ENCODE measurements at places on chromosomes 16 and 17. TPM values are rescaled to one million over a fixed set of nuclear protein-coding genes. Genes with fewer than 3 reads are reported as not detected.

GRCh38 chr17:55441544-55441943, 19.9 kb upstream of the MMD start:
- no peak for DNase-seq

SCNN1G gene
- 0.03 TPM for polyA plus RNA-seq

GRCh38 chr17:34672176-34672785, 92.9 kb downstream of the TMEM132E start:
- DNase-seq, result no peak

- no peak for DNase-seq
Observed at GRCh38 chr16:28040039-28040438, 23.5 kb downstream of the GSG1L start.

DNA sequence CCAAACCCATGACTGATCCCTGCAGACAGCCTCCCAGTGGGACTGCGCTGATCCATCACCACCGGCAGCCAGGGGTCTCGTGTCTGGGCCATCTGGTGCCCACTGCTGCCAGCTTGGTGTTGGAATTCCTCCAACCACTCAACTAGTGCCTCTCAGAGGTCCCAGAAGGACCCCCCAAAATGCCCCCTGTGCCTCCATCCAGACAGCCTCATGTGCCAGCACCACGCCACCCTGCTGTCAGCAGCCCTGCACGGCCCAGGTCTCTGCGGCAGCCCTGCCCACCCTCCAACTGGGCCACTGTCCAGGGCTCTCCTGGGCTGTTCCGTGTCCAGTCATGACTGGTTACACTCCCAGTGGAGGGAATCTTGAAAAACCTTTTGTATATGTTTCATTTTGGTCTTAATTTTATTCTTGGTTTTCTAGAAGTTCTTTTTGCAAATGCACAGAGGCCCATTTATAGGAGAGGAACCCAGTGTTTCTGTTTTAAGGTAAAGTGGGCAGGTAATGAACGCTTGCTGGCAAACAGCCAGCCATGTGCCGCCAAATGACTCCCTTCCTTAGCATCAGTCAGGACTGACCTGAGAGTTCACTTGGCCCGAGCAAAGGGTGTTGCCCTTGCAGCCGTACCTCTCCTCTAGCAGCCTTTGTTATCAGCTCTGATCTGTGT, 34.6 kb downstream of the GRIN2C start:
- no peak for DNase-seq

DNA sequence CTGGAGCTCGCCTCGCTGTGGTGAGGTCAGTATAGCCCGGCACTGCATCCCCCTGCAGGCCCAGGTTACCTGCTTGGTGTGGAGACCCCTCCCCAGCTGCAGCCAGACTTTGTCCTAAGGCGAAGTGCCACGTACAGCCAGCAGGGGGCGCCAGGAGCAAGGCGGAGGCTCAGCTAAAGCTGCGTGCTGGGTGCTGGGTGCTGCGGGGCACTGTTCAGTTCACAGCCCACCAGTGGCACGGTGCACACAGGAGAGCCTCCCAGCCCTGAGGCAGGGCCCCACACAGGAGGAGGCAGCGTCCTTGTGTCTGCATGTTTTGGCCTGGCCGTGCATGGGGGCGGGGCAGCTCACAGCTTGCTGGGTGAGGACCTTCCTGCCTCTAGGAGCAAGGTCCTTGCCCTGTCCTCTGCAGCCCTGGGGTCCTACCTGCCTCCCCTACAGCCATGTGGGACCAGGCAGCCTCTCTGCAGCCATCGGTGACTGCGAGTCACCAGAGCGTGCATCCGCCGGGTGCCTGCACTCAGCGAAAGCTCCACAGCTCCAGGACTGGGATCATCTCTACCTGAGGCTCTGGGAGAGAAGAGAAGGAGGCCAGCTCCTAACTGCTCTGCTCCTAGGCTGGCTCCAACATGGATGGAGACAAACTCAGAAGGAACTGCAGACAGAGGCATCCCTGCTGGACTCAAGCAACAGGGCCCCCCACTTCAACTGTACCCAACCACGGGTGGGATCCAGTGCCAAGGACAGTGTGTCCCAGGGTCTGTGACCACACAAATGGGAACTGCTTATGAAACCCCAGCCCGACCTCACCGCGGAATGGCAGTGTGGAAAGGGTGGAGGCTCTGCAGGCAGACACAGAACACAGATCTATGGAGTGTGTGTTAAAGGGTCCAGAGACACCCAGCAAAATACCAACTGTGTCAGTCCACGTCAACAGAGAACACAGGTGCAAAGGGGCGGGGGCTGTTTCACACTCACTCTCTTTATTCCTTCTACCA, 19.0 kb downstream of the SLC7A5 start:
- DNase-seq, result no peak

CALB2 gene
- polyA plus RNA-seq, result 1.5 TPM

GRCh38 chr17:81994593-81995462, 17.4 kb downstream of the ASPSCR1 start:
- DNase-seq, result no peak

DNA sequence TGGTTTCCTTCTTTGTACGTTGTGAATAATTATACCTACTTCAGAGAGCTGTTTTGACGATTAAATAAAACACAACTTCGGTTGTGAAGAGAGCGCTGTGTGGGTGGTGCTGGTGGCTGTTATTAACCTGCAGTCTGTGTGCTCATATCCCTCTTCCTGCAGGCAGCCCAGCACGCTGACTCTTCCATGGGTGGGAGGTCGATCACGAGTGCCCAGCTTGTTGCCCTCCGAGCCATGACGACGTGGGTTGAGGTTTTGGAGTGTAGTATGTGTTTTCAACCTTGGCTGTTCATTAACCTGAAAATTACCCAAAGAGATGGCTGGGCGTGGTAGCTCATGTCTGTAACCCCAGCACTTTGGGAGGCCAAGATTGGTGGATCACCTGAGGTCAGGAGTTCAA, 11.3 kb upstream of the GCSH start:
- no peak for DNase-seq

CD2BP2 gene
- polyA plus RNA-seq, result 43.5 TPM

DNA sequence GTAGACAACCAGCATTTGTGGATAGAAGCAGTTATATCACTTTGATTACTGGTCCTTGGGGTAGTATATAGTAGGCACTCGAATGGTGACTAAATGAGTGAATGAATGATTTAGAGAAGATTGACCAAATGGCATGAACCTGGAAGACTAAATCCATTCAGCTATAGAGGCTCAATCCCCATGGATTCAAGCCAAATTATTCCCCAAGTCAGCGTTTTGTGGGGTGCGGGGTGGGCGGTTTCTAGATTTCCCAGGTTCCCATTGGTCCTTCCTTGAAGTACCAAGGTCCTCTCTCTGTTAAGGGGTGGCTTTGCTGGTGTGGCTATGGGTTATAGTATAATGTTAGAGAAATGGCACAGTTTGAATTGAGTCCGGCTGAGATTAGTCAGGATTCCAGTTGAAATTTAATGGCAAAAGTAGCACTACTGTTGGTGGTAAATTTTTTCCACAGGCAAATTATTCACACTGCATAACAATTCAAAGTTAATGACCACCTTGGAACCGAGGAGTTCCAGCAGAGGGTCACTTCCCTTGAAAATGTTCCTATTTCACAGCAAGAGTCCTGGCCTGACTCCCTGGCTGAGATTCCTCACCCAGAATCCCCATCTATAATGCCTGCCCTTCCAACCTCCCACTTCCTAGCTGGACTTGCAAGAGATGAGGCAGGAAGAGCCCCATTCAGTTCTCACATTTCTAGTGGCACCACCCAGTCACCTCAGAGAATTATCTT, 27.7 kb downstream of the PCTP start:
- DNase-seq, result no peak

- no peak for DNase-seq
Observed at GRCh38 chr17:55171634-55172328, 93.0 kb upstream of the HLF start.

GRCh38 chr17:37174205-37174604, 201.6 kb upstream of the C17orf78 start:
- peak; percentile 54 for DNase-seq

DNA sequence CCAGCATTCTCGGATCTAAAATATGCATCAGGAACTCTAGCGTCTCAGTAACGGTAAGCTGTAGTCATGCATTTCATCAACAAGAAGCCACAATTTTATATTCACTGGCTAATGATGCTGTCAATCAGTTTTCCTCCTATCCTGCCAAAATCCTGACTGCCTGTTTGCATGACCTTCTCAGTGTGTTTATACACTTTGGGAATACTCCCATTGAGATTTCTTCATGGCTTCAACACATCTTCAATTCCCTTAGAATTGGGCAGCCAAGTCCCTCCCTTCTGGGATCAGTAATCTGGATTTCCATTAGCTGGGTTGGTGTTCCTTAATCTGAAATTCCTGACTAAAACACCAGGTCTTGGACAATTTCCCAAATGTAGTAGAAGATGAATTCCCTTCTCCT, 348.9 kb upstream of the DYNLRB2 start:
- DNase-seq, result no peak

DNA sequence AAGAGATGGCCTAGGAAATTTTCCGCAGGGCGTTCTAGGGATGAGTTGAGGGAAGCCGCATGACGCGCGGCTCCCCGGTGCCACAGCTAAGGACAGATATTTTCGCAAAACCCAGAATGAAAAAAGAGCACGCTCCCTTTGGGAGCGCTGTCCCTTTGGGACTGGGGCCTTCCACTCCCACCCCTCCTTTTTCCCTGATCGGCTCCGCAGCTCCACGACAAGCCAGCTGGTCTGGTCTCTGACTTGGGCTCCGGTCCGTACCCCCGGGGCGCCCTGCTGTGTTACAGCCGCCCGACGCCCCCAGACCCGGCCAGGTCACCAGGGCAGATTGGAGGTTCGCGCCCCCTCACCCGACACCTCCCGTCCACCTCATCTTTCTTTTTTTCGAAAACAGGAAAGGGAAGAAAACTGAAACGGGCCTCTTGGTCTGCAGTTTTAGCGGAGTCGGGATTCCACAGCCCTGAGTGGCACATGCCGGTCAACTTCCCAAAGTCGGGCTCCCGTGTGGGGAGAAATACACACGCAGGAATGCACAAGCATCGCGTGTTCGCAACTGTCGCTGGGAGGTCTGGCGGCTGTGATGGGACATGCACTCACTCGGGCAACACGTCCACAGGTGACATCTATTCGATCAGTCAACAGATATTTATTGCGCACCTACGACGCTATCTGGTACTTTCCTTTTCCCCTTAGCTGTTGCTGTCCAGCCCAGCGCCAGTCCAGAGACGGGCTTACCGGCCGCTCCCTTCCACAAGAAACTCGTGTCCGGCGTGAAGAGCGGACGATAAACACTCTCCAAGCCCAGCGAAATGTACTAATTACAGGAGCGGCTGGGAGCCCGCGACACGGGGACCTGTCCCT, 3.9 kb upstream of the SOX9 start:
- no peak for DNase-seq

DNA sequence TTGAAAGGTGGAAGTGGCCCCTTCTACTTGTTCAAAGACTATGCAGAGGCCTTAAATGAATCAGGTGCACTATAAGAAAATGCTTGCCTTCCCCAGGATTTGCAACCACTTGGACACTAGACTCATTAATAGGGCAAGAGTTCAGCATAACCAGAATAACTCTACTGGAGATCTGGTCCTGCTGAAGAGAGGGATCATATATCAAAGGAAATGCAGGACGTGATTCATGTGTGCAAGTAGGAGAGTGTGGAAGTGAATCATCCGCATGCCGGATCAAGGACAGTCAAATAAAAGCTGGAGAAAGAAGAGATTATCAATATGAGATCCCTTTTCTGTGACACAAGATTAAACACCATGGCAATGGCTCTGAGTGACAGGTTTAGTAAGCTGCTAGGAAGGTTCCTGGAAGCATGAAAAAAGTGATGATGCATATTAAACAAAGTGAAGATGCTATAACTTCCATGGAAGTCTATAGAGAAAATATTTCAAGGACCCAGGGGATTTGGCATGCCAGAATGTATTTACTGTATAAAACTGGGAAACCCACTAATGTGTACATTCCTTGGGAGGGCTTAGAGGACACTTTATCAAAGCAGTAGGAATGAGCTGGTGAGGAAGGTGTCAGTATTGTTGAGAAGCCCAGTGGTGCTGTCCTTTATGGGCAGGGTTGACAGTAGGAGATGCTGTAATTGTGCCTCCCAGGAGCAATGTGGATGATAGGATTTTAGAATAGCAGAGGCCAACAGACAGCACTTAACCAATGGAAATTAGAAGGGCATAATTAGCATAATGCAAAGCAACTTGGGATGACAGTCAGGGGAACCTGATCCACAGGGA, 133.1 kb downstream of the ABCA8 start:
- no peak for DNase-seq

ZNF232 gene
- 11.1 TPM for polyA plus RNA-seq

DBNDD1 gene
- polyA plus RNA-seq, result 9.5 TPM

- DNase-seq, result no peak
Observed at GRCh38 chr17:64777415-64778239, 115.5 kb upstream of the SMURF2 start.

DNA sequence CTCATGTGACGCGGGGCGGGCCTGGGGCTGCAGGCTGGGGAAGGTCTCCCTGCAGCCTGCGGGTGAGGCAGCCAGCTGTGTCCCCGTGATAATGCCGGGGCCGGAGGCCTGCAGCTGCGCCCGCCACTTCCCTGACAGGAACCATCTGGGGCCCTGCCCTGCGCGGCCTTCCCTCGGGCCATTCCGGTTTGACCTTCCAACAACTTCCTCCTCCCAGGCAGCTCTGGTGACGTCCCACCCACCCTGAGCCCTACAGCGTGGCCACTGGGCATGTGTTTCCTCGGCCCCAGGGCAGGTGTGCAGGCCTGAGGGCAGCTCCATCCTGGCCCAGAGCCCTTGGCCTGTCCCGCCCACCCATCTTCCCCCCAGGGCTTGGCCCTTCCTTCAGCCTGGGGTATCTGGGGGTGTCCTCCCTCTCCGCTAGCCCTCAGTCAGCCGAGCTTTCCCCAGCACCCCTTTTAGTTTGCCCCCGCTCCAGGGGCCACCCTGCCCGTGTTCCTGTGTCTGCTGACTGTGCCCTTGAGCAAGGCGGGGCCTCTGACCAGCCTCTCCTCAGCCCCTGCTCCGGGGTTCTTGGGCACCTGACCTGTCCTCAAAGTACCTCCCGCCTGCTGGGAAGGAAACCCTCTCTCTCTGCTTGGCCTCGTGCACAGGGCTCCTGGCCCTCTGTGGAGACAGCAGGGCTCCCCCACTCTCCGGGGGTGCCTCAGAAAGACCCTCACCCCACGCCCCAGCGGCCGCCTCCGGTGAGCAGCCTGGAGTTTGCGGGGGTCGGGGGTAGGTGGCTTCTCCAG, at the start of gene CBFA2T3:
TSS of gene CBFA2T3 (minus strand) at position 190 of the 794 bp plus-strand sequence. CDS start 400 bp downstream, outside the sequence.
- peak; percentile 45 for DNase-seq

GRCh38 chr16:85912211-85912974, 13.4 kb downstream of the IRF8 start:
- DNase-seq, result peak; percentile 58
